Hepatocyte (in vitro differentiated cells): ENCODE measurements at places on chromosomes 2 and 18. TPM values are rescaled to one million over a fixed set of nuclear protein-coding genes. Genes with fewer than 3 reads are reported as not detected.

CPLX4 gene
- not detected in 2 replicates for total RNA-seq

STPG4 gene
- 0.72 TPM in 1 of 2 replicates, not detected in the other for total RNA-seq

SLC9A2 gene
- total RNA-seq: 2.1 and 2.7 TPM in 2 replicates

DNA sequence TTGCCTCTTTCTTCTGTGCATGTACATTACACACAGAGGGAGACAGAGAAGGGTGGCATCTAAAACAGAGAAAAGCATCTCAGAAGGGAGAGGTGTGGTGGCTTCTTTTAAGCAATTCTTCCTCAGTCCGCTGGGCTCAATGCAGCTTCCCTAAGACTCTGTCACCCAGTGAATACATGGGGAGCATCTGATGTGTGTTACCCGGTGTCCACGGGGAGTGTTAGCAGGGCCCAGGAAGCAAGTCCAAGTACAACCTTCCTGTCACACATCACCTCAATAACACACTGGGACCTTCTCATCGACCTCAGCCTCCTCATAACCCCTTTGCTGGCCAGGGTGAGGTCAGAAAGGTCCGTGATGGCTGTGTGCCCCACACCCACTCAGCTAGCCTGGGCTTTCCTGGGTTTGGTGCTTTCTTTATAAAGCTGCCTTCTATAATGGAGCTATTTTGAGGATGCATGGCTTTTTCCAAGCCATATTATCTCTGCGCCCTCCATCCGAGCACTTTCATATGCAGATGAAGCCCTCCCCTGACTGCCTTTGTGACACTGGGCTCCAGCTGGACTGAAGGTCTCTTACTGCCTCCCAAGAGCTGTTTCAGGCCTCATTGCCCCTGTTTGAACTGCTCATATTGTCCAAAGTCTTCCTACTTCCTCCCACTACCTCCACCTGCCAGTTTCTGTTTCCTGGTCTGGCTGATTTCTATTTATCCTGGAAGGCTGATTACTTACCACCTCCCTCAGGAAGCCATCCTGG lies 21.4 kb downstream of the TNFRSF11A start:
- no peak for DNase-seq

DNA sequence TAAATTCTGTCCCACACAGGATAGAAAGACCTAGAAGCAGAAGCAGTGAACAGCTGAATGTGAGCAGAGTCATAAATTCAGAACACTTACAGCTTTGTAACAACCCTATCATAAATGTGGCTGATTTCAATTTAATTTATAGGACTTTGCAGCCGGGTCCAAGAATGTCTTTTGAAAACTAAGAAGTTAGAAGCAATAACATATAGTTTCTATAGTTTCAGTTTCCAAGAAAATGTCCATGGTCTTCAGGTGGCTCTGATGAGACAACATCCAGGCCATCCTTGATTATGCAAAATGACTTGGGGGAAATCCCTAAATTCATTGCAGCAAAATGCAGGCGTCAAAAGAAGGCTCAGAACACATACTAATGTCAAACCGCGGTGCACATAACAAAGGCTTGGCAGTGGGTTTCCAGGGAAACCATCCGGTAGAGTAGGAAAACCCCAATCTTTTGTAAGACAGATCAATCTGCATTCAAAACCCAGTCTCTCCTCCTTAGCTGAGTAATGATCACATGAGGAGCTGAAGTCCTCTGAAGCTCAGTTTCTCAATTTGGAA lies 442.2 kb upstream of the ID2 start:
- DNase-seq: no peak

- DNase-seq: no peak
Observed at GRCh38 chr2:158786897-158787296, 8.2 kb upstream of the DAPL1 start.

- no peak for DNase-seq
Observed at GRCh38 chr2:70261501-70261900, 3.6 kb downstream of the PCYOX1 start.

- no peak for DNase-seq
Observed at GRCh38 chr2:230077851-230078547, 9.3 kb upstream of the SLC16A14 start.

- DNase-seq: no peak
Observed at GRCh38 chr18:22185273-22185672, 15.9 kb downstream of the GATA6 start.

- no peak for DNase-seq
Observed at GRCh38 chr18:28412521-28412920, 235.6 kb upstream of the CDH2 start.

DNA sequence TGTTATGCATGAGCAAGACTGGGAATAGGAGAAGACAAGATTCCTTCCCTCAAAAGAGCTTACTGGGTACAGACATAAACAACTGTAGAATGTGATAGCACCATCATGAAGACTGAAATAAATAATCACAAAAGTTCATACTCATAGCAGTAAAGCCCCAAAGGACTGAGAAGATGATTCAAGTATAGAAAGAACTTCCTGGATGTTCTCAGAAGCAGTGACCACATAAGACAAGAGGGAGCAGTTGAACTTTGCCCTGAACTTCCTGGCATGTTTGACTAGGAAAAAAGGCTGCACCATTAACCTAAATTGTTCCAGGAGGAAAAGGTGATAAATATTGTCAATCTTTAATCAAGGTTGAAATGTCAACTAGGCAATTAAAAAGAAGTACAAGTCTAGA lies 57.8 kb upstream of the CCDC141 start:
- peak; percentile 35 for DNase-seq

DNA sequence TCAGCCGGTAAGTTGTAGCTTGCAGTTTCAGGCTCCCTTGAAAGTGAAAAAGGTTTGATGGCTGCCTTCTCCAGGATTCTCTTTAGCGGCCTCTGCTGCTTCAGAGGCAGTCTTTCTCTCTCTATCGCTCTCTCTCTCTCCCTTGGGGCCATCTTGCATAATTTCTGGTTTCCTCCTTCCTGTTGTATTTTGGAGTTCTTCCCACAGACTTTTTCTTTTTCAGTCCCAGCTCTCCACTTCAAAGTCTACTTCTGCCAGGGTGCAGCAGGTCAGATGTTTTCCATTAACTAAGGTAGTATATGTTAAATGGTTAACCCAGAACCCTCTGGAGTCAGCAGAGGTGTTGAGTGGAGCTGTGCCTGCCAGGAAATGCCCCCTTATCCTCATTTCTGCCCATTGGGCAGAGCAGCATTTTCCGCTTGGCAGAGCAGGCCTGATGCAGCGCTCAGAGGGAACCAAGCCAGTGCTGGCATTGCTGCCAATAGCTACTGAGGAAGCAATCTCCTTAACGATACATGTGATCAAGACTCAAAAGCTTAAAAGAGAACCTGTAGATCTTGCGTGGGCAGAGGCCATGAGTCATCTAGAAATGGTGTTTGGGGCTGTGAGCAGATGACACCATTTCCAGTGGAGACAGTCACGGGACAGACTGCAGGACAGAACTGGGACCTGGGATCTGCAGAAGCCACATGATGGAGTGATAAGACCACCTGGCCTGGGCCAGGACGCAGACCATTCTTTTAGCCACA lies 20.8 kb downstream of the DBI start:
- DNase-seq: peak; percentile 34

DNA sequence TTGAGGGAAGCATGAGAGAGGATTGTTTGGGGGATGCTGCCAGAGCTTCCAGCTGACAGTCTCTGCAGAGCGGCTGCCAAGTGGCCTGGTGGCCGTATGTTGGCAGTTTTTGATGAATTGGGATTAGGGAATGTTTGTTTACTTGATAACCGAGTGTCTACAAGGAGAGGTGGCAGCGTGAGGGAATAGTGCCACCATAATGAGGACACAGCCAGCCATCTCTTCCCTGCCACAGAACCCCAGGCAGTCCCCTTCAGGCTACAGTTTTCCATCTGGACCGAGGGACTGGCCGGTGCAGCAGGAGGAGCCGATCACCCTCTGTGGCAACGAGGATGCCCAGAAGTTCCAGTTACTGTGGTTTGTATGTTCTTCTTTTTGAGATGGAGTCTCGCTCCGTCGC lies 55.2 kb downstream of the TRAPPC12 start:
- DNase-seq: no peak
